Fibroblast of skin of left biceps (primary cell): ENCODE measurements at places on chromosomes 11 and 22.

DNA sequence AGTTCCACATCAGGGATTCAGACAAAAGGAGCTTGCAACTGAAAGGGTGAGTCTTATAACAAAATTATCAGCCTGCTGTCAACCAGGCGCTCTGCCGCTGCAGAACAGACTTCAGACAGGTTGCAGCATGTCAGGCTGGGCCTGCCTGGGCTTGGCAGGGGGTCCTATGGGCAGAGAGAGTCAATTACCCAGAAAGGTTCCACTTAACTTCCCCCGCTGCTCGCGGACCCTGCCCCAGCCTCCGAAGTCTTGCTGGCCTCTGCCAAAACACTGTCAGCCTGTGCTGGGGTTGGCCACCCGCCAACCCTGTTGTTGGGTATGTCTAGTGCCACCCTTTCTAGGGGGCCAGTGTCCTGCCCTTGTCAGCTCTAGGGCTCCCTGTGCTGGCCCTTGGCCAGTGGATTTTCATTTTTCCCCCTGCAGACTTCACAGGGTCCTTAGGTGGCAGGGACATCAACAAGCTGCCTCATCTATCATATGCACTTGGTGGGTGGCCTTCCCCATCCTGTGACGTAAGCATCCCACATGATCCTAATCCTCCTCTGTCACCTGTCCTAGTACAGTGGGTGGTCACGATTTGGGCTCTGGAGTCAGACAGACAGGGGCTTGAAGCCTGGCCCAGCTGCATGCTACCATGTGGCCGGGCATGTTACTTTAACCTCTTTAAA is 166.5 kb upstream of the CADM1 start:
- DNase-seq = no peak

GRCh38 chr11:69013009-69013951 is at the start of gene MRGPRF:
TSS of gene MRGPRF (minus strand) at chr11:69013246. CDS start at chr11:69009901, 3,345 bp downstream.
- peak; percentile 82 for DNase-seq

DNA sequence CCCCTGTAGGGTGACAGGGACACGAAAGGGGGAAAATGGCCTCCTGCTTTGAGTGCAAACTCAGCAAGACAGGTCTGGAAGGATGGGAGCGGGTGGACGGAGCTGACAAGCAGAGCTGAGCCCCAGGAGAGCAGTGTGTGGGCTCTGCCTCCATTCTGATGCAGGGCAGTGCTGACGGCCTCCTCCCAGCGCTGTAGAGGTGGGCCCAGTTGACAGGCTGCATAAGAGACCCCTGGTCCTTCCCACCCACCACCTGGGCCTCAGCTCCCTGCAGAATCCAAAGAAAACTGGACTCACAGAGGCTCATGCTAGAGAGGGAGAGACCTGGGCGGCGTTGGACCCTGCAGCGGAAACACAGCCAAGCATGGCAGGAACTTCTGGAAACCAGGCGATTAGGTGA is 1113.4 kb downstream of the BRD1 start:
- no peak for DNase-seq

GRCh38 chr11:640021-640706 is 3.1 kb downstream of the DRD4 start:
- DNase-seq = no peak

DNA sequence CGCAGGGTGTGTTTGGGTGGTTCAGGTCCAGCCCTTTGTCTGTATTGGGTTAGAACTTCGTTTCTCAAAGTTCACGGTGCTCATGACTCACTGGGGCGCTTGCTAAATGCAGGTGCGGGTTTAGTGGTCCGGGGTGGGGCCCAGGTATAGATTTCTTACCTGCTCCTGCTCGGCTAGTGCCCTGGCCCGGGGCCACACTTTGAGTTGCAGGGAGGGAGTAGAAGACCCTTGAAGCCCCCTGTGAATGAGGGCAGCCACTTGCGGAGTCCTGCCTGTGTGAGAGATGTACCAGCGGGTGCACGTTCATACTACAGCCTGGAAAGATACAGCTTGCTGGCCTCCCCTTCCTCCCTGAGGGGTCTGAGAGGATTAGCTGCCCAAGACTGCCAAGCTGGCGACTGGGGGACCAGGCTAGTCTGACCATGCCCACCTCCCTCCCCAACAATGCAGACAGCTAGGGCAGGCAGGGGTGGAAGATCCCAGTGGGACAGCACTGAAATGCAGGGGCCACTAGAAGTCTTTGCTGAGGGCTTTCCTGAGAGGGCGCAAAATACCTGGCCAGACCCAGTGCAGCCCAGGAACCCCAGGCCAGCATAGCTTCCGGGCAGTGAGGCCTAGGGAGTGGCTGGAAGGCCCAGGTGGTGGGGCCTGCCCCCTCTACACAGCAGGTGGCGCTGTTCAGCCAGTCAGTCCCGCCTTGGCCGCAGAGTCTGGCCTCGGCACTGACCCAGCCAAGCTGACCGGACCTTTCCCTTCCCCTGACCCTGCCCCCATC is 5.1 kb upstream of the MYRF start:
- no peak for DNase-seq

DNA sequence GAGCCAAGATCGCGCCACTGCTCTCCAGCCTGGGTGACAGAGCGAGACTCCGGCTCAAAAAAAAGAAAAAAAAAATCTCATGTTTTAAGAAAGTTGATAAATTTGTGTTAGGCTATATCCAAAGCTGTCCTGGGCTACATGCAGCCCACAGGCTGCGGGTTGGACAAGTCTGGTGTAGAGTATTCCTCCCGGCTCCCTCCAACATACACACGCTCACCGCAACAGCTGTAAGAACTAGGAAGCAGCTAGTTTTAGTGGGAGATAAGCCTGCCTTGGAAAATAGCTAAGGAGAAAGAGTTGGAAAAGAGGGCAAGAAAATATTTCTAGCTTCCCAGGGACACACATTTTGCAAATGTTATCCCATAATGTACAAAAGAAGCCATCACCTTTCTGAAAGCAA is 46.6 kb downstream of the CELF1 start:
- DNase-seq = no peak

- no peak for DNase-seq
Measured at GRCh38 chr22:29701155-29701999, 18.4 kb upstream of the CABP7 start.

DNA sequence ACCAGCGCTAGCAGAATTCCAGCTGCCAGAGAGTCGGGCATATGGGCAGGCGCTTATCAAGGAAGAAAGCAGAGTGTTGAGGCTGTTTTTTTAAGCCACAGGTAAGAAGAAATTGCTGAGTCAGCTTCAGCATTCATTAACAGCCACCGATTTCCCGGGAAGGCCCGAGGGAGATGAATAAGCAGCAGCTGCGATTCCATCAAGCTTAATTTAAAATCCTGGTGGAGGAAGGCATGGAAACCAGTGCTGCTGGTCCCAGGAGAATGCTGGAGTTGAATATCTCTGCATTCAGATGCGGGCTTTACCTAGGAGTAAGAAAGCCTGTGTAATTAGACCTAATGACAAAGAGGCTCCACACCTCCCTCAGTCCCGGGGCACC is 168.8 kb downstream of the BRD1 start:
- no peak for DNase-seq

- DNase-seq = peak; percentile 19
Measured at GRCh38 chr11:115630214-115630613, 126.0 kb upstream of the CADM1 start.

- DNase-seq = no peak
Measured at GRCh38 chr11:9172389-9172788, 81.0 kb upstream of the SCUBE2 start.

DNA sequence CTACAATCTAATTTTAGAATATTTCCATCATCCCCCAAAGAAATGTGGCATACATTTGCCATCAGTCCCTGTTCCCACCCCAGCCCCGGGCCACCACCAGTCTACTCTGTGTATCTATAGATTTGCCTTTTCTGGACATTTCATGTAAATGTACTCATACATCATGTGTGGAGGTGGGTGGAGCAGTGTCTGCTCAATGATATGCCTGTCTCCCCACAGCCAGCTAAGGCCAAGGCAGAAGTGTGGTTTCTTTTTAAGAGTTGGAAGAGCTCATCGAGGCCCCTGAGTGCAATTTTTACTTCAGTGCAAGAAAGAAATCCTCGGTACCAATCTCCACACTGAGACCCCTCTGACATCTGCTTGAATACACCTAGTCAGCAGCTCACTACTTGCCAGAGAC is 80.5 kb downstream of the TP53I11 start:
- no peak for DNase-seq

DNA sequence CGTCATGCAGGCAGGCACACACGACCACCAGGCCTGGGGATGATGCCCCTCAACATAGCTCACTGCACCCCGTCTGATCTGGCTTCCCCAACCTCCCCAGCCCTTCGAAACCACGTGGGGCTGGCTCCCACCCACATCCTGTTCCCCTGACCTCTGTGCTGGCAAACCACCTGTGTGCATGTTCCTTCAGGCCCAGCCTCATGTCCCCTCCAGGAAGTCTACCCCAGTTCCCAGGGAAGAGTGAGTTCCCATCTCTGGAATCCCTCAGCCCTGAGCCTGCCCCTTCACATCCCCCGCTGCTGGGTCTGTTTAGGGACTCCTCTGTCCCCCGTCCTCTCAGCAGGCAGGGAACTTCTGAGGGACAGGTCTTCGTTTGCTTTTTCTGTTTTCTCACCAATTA is 7.1 kb downstream of the SLC7A4 start:
- DNase-seq = no peak

DNA sequence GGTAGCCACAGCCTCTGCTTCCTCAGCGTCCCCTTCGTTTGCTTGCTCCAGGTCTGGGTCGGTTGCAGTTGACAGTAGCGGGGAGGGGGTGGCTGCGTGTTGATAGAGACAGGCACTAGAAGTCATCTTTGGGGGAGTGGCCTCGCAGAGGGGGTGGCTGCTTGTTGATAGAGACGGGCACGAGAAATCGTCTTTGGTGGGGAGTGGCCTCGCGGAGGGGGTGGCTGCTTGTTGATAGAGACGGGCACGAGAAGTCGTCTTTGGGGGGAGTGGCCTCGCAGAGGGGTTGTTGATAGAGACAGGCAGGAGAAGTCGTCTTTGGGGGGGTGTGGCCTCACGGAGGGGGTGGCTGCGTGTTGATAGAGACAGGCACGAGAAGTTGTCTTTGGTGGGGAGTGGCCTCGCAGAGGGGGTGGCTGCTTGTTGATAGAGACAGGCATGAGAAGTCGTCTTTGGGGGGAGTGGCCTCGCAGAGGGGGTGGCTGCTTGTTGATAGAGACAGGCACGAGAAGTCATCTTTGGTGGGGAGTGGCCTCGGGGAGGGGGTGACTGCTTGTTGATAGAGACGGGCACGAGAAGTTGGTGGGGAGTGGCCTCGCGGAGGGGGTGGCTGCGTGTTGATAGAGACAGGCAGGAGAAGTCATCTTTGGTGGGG is 328.3 kb downstream of the TBC1D22A start:
- DNase-seq = no peak

DNA sequence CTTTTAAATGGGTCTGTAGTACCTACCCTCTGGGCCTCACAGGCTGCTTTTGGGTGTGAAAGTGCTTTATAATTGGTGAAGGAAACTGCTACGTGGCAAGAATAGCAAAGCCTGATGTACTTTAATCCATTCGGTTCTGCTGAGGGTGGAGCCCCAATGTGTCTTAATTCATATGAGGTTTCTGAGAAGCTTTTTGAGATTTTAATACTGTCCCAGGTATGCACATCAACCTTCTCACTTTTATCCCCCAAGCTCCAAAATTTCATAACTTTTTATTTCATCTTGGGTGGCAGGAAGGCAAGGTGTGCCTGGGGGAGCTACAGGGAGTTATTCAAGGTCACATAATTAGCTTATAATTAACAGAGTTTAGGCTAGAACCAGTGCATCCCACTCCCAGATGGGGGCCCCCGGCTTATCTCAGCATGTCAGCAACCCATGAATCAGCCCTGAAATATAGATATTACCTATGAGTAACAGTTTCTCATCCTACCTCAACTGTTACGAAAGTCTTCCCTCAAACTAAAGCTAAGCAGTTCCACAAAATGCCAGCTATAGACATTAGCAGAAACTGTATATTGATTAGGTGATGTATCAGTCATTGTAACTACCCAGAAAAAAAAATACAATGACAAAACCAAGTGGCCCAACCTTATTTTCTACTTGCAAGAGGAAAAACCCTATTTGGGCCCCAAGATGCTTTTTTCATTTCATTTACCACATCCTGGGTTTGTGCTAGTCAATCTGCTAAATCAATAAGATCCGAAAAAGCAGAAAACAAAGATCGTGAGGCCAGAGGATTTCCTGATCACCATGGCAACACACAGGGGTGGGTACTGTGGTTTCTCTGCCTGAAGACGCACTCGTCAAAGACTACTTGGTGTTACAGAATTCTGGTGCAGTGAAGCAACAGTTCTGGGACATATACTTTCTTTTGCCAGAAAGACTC is 26.7 kb downstream of the CD44 start:
- peak; percentile 50 for DNase-seq

DNA sequence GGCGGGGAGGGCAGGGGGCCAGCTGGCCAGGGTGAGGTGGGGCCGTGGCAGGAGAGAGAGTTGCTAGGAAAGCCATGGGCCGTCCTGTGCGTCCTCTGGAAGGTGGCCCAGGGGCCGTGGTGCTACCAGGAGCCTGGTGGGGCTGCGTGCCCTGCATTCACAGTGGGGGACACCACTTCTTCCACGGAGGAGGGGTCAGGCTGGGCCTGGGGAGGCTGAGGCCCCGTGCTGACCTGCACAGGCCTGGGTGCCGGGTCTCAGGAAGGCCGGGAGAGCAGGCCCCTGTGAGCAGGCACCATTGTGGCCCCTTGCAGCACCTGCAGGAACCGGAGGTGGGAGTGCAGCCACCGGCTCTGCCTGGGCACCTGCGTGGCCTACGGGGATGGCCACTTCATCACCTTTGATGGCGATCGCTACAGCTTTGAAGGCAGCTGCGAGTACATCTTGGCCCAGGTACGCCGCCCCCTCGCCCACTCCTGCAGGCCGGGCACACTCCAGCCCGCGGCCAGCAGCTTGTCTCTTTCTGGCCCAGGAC is 12.0 kb downstream of the MUC5B start:
- no peak for DNase-seq

DNA sequence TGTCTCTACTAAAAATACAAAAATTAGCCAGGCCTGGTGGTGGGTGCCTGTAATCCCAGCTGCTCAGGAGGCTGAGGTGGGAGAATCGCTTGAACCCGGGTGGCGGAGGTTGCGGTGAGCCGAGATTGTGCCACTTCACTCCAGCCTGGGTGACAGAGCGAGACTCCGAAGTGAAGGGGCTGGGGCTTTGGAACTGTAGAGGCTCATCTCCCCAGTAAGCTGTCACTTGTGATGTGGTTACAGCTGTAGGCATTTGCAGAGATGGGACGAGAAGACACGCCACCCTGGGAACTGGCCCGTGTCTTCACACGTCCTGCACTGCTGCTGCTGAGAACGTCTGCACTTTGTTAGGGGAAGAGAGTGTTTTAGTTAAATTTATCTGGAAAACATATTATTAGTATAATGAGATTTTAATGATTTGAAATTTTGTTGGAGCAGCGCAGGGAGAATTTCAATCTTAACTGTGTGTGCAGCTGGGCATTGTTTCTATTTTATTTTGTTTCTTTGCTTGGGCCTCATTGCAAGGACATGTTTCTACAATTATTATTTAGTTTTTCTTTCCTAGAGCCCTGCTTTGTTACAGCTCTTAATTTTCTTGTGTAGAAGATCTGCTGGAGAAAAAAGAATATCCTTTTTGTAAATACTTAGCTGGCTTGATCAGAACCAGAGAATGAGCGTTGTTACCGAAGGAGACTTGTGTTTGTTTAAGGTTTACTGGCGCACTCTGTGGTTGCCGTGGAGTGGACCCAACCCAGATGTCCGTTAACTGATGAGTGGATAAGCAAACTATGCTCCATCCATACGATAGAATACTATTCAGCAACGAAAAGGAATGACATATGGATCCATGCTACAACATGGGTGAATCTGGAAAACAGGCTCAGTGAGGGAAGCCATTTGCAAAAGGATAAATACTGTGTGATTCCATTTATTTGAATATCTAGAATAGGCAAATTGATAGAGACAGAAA is 18.4 kb downstream of the PARVB start:
- DNase-seq = no peak
